Liver (tissue), 10 donors: ENCODE measurements at places on chromosomes 1 and 21.

DNA sequence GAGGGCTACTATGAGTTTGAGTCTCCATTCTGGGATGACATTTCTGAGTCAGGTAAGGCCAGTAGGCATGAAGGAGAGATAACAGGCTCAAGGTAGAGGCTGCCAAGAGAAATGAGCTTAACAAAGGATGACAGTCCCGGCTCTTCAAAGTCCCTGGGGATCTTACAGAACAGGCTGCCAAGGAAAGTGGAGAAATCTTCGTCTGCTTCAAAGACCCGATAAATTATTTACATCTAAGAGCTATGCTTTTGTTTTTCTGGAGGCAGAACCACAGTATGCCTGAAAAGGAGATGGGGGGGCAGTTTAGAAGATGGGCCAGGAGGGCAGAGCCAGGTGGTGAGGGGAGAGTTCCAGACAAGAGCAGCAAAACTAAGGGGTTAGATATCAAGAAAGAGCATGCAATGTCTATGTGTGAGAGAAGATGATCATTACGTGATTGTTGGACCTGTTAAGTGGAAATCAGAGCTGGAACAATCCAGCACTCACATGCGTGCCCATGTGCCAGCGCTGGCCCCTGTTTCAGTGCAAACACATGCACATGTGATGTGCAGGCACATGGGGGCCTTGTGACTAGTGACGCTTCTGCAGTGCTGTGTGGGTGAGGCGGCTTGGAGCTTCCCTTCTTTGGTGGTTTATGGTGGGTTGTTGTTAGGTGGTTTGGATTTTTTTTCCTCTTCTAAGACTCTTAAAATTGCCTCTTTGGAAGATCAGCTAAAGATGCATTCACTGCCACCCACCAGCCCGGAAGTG is 25.7 kb downstream of the CAMK1G start:
- DNase-seq = no peak

GRCh38 chr1:81006502-81006901 is 794.2 kb upstream of the ADGRL2 start:
- no peak for DNase-seq

GRCh38 chr1:186745531-186746146 is 65.4 kb upstream of the PTGS2 start:
- no peak for DNase-seq

- DNase-seq = no peak
Measured at GRCh38 chr1:219189021-219189824, 15.5 kb downstream of the LYPLAL1 start.

GRCh38 chr1:76905876-76906595 is 38.8 kb downstream of the ST6GALNAC5 start:
- no peak for DNase-seq

- DNase-seq = no peak
Measured at GRCh38 chr1:17212009-17212408, 7.1 kb downstream of the PADI1 start.

DNA sequence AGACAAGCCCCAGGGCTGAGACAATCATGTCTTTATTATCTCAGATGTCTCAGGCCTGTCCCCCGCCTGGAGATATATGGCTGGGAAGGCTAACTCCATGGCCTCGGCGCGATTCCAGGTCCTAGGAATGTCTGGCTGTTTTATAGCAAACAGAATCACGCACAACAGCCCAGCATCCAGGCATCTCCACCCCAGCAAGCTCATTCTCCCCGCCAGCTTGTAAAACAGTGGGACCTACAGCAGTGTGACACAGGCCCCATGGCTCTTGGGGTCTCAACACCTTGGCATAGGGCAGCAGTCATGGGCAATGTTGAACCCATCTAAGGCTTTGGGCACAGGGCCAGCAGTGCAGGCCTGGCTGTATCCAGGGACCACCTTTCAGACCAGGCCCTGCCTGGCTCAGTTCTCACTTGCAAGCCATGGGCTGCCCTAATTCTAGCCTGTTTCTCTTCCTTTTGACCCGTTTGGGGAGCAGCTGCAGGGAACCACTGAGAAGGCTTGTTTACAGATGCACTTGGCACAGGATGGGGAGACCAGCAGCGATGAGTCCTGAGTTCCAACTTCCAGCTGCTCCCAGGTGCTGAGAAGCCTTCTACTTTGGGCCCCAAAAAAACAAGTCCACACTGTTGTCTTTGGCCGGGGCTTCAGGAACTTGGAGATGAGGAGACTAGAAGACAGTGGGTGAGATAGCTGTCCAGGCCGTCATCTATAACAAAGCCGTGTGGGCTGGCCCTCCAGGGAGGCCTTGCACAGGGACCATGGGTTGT is 34.4 kb downstream of the WNT4 start:
- DNase-seq = no peak

GRCh38 chr21:32237021-32237420 is 41.8 kb downstream of the MIS18A start:
- no peak for DNase-seq

DNA sequence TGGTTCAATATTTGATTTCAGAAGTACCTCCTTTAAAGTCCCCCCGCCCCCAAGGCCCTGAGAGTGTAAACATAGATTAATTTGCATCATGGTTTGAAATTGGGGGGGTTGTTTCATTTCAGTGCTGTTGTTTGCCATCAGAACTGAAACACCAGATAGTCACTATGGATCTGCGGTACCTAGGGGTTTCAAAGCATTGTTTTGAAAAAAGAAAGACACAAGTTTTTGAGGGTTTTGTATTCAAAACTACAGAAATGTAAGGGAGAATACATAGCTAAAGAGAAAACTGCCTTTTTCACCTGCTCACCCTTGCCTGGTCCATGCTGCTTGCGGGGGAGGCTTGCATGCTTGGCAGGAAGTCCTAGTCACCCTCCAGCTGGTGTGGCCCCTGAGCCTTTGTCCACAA is 59.3 kb downstream of the ACP6 start:
- no peak for DNase-seq

DNA sequence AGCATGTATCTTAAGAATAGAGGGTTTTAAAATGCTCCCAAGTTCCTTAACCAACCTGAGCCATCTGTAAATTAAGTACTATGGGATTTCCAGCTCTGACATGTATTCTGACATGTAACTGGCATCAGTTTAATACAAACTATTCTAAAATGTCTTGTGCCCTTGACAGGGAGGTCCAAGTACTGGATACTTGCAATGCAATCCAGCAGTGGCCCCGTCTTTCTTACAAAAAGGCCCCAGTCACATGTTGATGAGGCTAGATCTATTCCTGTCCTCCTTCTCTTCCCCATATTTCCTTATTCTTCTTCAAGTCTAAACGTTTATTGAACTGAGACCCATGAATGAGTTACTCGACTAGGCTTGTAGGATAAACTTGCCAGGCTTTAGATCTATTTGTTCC is 46.4 kb downstream of the MRPL39 start:
- DNase-seq = no peak

DNA sequence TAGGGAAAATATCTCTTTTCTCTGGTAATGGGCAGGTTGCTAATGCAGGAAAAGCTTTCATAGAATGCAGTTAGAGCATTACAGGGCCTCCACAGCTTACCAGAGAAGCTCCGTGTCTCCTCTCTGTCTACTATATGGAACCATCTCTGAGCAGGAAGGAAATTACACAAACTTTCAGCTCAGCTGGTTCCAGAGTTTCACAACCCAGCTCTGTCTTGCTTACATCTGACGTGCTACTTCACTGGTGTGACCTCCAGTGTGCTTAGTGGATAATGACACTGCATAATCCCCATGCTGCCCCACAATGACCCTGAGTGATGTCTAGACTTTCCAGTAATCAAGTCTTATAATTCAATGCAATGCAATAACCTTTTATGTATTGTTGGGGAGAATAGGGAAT is 4.3 kb upstream of the FGGY start:
- no peak for DNase-seq

DNA sequence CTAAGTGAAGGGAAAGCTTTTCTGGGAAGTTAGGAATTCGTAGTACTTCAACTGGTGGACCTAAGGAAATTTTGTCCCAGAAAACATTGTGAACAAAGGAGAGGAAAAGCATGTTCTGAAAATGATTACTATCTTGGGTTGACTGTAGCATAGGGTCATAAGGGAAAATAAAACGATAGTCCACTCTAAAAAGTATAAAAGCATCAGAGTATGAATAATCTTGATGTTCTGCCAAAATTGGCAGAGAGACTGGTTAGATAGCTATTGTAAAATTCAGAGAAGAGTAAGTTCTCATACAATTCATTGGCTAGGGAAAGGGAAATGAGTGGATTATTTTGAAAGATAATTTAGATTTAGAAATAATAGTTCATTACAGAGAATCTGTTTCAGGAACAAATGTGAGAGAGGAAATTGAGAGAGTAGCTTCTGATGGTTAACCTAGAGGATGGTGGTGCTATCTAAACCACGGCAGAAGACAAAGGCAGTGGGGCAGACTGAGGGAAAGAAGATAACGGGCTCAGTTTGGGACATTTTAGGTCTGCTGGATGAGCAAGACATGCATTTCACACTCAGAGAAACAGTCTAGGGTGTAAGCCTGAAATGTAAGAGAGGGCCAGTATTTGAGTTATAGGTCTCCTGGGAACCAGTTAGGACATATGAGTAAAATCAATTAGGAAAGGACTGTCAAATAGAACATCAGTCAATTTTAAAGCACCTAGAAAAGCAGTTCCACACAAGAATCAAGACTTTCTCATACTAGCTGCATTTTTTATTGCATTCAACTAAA is 799.3 kb upstream of the CXADR start:
- no peak for DNase-seq
